Activated CD8-positive, alpha-beta T cell treated with anti-CD3 and anti-CD28 coated beads for 36 hours (primary cell): ENCODE measurements at places on chromosomes 1 and 21. TPM values are rescaled to one million over a fixed set of nuclear protein-coding genes. Genes with fewer than 3 reads are reported as not detected.

GRCh38 chr21:43995521-43996105, 16.5 kb upstream of the TRAPPC10 start:
- DNase-seq: no peak

- no peak for DNase-seq
These were observed 6.3 kb upstream of the ZBTB21 start for GRCh38 chr21:42016364-42016985.

DNA sequence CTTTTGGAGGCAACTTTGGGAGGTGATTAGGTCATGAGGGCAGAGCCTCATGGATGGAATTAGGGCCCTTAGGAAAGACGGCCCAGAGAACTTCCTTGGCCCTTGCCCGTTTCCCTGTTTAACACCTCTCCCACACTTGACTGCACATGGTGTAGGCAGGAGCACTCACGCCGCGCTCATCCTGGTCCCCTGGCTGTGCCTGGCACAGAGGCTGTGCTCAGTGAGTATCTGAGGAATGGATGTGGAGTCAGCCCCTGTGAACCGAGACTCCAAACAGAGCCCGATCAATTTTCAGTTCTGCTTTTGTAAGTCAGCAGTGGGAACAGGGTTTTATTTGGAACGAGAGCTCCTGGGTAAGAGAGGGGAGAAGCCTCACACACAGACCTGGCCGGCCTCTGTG, 29.8 kb upstream of the ETV3 start:
- no peak for DNase-seq

DNA sequence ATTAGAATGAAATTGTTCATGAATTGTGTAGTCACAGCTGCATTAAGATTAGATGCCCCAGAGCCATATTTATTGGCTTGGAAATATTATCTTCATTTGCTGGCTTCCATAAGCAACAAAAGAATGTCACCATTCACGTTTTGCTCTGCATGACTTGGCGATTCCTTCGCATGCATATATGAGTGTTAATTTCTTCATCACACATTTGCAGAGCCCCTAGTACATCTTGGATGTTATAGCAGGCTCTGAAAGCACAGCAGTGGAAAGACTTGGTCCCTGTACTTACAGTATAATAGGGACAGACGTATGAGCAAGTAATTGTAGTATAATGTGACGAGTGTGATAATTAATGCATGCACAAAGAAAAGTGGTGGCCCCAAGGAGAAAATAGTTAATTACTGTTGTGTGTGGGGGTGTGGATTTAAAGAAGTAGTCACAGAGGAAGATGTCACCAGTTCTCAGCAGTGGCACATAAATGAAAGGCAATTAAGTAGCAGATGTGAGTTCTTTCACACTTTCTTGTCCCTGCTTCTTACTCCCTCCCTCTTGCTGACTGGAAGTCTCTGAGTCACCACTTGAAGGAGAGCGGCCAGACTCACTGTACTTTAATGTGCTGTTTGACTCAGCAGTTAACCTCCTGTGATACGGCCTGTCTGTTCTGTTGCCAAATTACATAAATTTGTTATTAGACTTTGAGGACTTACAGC, 21.0 kb downstream of the S100A10 start:
- peak; percentile 65 for DNase-seq

DNA sequence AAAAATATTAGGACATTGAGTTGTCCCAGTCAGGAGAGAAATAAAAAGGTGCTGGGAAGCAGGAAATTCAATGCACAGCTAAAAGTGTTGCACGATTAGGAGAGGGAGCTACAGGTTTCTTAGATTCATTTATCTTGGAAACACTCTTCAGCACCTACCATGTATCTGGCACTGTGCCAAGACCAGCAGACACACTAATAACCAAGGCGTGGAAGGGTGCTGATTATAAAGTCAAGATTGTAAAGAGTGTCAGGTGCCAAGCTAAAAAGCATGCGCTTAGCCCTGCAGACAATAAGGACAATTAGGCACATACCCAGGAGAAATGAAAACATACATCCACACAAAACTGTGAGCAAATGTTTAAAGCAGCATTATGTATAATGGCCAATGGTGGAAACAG, 129.9 kb downstream of the DSCAM start:
- DNase-seq: no peak

- DNase-seq: peak; percentile 38
These were observed 956 bp upstream of the SCAF4 start for GRCh38 chr21:31732597-31733550.

DNA sequence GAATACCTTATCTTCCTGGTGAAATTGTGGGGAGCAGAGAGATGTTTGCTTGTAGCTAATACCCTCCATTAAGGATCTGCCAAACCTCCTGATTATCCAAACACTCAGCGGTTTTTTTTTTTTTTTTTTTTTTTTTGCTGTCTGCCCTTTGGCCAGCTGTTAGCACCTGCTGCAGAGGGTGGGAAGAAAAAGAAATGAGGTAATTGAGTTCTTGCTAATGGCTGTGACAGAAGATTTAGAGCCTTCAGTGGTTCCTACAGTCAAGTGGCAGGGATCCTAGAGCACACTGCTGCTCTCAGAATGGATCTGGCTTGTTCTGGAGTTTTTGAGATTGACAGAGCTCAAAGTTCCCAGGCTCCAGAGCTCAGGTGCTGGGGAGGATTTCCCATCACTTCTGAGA, 342.5 kb downstream of the DISC1 start:
- DNase-seq: no peak

- no peak for DNase-seq
These were observed 103.0 kb downstream of the PTGS2 start for GRCh38 chr1:186577216-186577615.

DNA sequence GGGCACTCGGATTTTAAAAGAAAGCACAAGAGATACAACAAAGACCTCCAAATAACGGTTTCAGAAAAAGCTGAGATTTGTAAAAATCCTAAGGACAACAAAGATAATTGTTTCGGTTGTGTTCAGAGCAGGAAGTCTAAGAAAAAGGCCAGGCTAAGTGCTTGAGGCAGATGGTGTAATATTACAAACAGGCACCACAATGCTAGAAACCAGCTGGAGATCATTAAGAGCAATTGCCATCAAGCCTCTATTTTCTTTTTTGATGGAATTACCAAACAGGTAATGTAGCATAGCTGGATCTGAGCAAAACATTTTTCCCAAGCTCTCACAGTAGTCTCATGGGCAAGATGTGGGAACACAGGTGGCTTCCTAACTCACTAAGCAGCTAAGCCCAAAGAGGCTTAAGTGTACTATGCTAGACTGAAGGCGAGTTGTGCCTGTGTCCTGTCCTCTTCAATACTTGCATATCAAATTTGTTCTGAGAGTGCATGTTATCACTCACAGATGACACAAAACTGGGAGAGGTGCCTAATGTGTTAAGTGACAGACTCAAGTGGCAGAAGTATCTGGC, 161.6 kb downstream of the GLUL start:
- DNase-seq: no peak

DNA sequence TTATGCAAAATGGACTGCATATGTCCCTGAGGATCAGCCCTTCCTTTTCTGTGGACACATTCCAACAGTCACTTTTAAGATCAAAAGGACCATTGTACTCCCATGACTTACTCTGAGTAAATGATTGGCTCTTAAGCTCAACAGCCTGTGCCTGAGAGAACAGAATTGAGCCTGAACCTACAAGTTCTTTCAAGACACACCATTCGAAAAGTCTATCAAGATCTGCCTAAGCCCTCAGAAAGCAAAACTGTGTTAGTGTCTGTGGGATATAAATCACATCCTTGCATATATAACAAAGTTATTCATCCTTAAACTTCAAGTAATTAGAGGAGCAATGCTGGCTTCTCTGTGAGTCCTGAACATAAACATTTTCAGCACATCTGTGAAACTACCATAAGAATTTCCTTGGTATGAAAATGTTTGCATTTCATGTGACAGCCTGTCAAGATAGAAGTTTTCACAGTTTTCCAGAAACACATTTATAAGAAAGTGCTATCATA, 41.6 kb downstream of the PCNX2 start:
- DNase-seq: no peak

DNA sequence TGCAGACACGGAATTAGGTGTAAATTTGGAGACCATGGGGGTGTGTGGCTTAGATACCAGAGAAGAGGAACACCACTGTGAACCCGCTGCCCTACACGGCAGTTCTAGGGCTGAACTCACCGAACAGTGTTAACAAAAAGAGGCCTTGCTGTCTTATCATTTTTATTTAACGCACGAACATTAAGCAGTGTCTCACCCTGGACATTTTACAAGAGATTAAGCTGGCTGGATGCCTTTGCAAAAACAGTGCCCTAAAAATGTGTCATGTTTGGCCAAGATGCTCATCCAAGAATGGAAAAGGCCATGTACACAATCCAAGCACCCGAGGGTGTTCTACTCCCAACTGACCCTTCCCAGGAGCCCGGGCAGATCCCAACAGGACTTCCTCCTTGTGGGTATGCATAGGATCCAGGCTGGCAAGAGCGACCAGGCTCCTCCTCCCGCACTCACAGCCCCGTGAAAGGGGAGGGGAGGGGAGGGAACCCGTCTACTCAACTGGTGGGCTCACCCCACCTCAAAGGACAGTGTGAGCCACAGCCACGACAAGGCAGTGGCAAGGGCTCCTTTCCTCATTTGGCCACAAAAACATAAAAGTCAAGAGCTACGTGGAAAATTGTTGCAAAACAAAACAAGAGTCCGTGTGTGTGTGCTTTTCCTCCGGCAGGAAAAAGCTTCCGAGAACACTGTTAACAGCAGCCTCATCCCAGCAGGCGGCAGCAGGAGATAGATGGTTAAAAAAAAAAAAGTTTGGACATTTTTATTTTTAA, 20.3 kb downstream of the C2CD2 start:
- no peak for DNase-seq

DNA sequence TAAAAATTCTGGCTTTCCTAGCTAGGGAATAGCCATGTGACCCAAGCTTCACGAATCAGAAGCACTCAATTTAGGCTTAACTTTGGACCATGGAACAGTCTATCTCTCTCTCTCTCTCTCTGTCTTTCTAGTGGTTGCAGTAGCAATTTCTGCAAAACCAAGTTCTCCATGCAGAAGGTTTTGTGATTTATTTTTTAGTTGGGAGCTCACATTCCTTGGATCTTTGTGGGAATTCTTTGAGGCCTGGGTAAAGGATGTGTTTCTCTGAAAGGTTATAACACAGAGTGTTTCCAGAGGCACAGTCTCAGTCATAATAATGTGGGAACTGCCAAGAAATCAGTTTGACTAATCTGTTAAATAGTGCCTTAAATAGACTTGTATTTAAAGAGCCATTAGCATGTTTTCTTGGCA, 112.3 kb upstream of the COL11A1 start:
- DNase-seq: no peak

GRCh38 chr1:242004751-242005495, 6.0 kb upstream of the MAP1LC3C start:
- DNase-seq: no peak

GRCh38 chr1:191508239-191508638, 650.0 kb upstream of the RGS18 start:
- no peak for DNase-seq

DNA sequence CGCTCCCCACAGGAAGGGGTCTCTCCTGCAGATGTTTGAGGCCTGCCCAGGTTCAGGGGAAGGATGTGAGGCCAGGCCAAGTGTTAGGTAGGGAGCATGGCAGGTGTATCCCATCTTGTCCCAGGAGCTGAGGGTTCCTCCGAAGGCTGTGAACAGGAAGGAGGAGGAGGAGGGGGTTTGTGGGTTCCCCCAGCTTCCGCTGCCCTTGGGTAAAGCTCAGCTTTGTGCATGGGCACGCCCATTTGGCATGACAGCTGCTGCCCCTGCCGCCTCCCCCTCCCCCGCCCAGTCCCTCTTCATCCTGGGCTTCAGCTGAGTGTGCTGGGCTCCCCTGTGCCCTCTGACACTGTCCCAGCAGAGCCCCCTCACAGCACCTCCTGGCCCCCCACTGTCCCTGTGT, 25.5 kb downstream of the TNFRSF8 start:
- DNase-seq: peak; percentile 77

- no peak for DNase-seq
These were observed 34.6 kb downstream of the CLIC4 start for GRCh38 chr1:24779689-24780464.

GRCh38 chr21:34517491-34518245, 5.7 kb upstream of the KCNE1 start:
- peak; percentile 57 for DNase-seq

DNA sequence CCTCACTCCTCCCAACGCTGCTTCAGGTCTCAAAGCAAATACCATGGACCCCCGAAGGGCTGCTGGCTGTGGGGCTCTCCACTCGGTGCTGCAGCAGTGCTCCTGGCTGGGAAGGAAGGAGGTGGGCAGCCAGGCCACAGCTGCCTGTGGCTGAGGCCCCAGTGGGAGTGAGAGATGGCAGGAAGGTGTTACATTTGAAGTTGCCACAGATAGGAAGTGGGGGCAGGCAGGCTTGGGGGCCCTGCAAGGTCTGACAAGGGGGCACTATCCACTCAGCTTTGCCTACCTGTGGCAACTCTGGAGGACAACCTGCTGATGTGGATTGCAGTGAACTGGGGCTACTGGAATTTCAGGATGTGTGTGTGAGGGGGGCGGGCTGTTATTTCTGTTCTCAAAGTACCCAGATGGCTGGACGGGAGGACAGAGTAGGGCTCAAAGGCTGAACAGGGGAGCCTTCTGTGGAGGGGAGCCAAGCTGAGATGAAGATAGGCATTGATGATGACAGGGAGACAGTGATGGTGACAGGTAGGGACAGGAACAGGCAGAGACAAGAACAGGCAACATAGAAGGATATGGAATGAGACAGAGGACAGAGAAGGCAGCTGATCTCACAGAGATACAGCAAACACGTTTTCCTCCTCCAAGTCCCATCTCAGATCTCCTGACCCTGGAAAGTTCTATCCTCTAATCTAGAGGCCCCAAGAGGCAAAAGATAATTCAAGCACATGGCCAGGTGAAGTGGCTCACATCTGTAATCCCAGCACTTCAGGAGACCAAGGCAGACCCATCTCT, 1.8 kb downstream of the ZNF683 start:
- peak; percentile 61 for DNase-seq

DNA sequence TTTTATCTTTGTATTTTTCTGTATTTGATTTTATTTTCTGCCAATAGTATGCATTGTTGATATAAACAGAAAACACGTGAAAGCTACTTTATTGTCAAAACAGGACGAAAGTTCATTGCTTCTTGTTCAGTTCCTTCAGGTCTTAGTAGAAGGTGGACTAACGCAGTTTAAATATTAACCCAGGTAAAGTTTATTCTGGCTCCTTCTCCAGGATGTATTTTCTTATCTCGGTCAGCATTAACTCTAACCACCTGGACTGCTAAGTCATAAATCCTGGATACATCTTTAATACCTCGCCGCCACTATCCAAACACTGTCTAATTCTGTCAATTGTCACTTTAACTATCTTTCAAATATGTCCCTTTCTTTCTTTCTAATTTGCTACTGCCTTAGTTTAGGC, 5.7 kb upstream of the SOAT1 start:
- DNase-seq: no peak

- DNase-seq: no peak
These were observed 63.3 kb downstream of the AK4 start for GRCh38 chr1:65211331-65211730.

The TLR5 gene
- 0.38 TPM for total RNA-seq

The RBBP4 gene
- total RNA-seq: 318 TPM

The MPL gene
- total RNA-seq: not detected

The TNFRSF4 gene
- total RNA-seq: 142 TPM

The NFIA gene
- 1.9 TPM for total RNA-seq

The TGFB2 gene
- total RNA-seq: not detected

The TAL1 gene
- total RNA-seq: not detected

The GBP4 gene
- 38.3 TPM for total RNA-seq
